ENCODE measurements at places on chromosomes 11 and 22. TPM values are rescaled to one million over a fixed set of nuclear protein-coding genes. Genes with fewer than 3 reads are reported as not detected.

Gene CRELD2
- 44.4 TPM for total RNA-seq

Gene FXYD6
- total RNA-seq = 22.5 TPM

Gene APIP
- total RNA-seq = 20.8 TPM

Gene NAT10
- total RNA-seq = 21.5 TPM

Gene RIC3
- not detected for total RNA-seq

Gene MIOX
- not detected for total RNA-seq

Gene PELI3
- total RNA-seq = 4.3 TPM

Gene OLFML1
- total RNA-seq = 2.5 TPM

Gene PTH
- total RNA-seq = not detected

Gene GAL3ST1
- 0.17 TPM for total RNA-seq

Gene MMP13
- total RNA-seq = not detected

Gene GGTLC2
- not detected for total RNA-seq

Gene RIBC2
- total RNA-seq = 1.0 TPM

Gene GPR83
- not detected for total RNA-seq

Gene HMOX1
- total RNA-seq = 17.0 TPM

Measured in bronchus fibroblast of lung (primary cell).